ENCODE measurements at places on chromosomes 6 and 20.

DNA sequence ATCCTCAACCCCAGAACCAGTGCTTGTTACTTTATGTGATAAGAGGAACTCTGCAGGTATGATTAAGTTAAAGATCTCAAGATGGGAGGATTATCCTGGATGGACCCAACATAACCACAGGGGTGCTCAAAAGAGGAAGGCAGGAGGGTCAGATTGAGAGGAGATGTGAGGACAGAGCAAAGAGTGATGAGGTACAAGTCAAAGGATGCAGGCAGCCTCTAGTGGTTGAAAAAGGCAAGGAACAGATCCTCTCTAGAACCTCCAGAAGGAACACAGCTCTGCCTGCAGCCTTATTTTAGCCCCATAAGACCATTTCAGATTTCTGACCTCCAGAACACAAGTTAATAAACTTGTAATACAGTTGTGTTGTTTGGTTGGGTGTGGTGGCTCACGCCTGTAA lies 41.2 kb downstream of the PDSS2 start:
- DNase-seq: no peak

- DNase-seq: no peak
These were observed 100.0 kb downstream of the ATG5 start for GRCh38 chr6:106225581-106225980.

GRCh38 chr6:125300992-125301434 lies 754 bp downstream of the HDDC2 start:
- no peak for DNase-seq

GRCh38 chr6:150486048-150486447 lies 113.6 kb upstream of the PLEKHG1 start:
- DNase-seq: no peak

DNA sequence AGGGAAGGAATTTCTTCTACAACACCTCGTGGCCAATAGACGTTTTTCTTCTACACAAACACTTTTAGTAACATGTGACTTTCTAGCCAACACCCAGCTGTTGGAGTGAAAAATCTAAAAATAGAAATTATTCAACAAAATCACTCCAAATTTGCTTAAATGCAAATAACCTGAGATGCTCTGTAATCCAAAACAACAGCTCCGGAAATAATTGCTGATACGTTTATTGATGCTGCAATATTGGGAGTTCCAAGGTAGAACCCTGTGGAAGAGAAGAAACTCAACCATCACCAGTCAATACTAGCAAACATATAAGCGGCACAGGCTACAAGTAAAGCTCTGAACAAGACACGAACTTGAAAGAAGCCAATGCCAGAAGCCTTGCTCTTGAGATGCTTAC lies 230.6 kb downstream of the ALDH8A1 start:
- DNase-seq: no peak

DNA sequence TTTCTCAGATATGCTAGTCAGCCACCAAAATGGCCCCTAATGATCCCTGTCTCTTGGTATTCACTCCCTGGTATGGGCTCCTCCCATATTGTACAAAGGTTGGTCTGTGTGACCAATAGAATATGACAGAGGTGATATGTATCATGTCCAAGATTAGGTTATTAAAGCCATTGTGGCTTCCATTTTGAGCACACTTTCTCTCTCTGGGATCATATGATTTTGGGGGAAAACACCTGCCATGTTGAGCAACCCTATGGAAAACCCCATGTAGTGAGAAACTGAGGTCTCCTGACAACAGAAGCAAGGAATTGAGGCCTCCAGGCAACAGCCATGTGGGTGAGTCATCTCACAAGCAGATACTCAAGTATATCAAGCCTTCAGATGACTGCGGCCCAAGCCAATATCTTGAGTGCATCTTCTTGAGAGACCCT lies 7.1 kb upstream of the ZNF318 start:
- DNase-seq: no peak

DNA sequence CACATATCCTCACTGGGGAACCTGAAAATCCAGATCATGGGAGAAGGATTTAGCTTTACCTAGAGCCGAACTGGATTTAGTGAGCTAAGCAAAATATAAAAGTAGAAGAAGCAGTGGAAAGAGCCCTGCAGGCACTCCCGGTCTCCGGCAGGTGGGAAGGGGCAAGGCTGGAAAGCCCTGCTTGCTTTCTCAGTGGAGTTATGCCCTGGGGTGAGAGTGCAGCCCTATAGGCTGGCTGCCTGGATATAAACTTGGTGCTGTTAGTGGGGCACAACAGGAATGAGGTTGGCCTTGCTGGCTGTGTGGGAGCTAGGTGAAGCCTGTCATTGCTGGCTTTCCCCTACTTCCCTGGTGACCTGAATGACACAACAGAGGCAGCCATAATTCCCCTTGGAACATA lies 122.0 kb downstream of the CDK19 start:
- DNase-seq: no peak

- DNase-seq: no peak
These were observed 104.3 kb downstream of the SULF2 start for GRCh38 chr20:47680804-47681529.

- DNase-seq: peak; percentile 16
These were observed 164.9 kb upstream of the SASH1 start for GRCh38 chr6:148177589-148178233.

- no peak for DNase-seq
These were observed 246.8 kb upstream of the SGK1 start for GRCh38 chr6:134564705-134565104.

- no peak for DNase-seq
These were observed 72.2 kb downstream of the UST start for GRCh38 chr6:148818939-148819575.

DNA sequence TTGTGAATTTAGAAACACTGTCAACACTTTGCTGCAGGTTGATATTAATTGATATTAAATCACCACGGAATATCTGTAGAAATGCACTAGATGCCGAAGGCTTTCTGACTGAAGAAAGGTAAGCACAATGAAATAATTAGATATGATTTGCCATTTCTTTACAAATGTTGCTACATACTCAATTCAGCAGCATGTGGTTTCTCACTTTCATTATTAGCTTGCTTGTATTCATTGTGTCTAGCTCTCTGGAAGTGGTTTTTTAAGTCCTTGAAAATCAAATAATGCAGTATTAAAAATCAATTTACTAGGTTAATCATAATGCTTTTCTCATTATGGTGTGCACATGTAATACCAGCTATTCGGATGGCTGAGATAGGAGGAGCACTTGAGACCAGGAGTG lies 231.3 kb upstream of the MARCKS start:
- no peak for DNase-seq

- DNase-seq: no peak
These were observed 49.2 kb downstream of the PCNA start for GRCh38 chr20:5070570-5070969.

- no peak for DNase-seq
These were observed 59.2 kb downstream of the POPDC3 start for GRCh38 chr6:105120570-105120969.

DNA sequence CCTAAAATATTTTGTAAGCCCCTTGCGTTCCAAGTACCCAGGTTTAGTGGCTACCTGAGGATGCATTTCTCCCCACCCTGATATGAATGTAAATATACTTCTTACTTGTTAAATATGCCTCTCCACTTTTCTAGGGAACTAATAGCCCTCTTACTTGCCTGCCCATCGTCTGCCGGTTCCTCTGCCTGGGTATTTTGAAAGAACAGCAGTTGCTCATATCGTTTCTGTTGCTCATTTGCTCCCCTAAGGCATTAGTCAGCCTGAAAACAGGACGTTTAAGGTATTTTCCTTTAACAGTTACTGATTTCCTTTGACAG lies 141.3 kb upstream of the CARMIL1 start:
- DNase-seq: no peak

DNA sequence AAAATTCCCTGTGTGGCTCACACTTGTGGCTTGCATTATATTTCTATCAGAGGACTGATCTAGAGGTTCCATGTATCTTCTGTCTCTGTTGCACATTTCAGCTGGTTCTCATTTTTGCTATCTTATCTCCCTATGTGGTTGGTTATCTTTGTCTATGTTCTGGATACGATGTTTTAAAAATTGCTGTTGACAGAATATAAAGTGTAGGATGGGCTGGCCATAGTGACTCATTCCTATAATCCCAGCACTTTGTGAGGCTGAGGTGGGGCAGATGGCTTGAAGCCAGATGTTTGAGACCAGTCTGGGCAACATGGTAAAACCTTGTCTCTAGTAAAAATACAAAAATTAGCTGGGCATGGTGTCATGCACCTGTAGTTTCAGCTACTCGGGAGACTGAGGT lies 9.9 kb upstream of the ULBP3 start:
- DNase-seq: no peak

- DNase-seq: peak; percentile 23
These were observed 46.0 kb upstream of the PTPN1 start for GRCh38 chr20:50464026-50464724.

GRCh38 chr6:69042297-69042696 lies 407.2 kb downstream of the ADGRB3 start:
- no peak for DNase-seq

- DNase-seq: no peak
These were observed 11.0 kb upstream of the KHDC1L start for GRCh38 chr6:73236144-73236750.
